ENCODE measurements at places on chromosomes 7 and 10.

GRCh38 chr7:132108563-132108962 lies 467.7 kb downstream of the PLXNA4 start:
- DNase-seq, result no peak

DNA sequence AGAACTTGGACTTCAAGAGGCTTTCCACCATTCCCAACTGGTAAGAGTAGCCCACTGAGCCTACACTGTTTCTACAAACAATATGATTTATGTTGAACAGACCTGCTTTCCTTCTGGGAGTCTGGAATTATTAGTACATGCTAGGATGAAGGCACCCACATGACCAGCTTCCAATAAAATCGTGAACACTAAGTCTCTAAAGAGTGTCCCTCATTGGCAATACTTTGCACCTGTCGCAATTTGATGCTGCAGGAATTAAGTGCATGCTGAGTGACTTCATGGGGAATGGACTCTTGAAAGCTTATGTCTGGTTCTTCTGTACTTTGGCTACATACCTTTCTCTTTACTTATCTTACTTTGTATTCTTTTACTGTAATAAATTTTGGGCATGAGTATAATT lies 305.2 kb upstream of the GHITM start:
- DNase-seq, result no peak

- DNase-seq, result peak; percentile 69
Measured at GRCh38 chr10:102583435-102584417, 60.6 kb upstream of the TRIM8 start.

- no peak for DNase-seq
Measured at GRCh38 chr10:25481467-25481866, 306.7 kb downstream of the GPR158 start.

GRCh38 chr7:150649080-150649385 lies 16.8 kb upstream of the GIMAP6 start:
- DNase-seq, result no peak

DNA sequence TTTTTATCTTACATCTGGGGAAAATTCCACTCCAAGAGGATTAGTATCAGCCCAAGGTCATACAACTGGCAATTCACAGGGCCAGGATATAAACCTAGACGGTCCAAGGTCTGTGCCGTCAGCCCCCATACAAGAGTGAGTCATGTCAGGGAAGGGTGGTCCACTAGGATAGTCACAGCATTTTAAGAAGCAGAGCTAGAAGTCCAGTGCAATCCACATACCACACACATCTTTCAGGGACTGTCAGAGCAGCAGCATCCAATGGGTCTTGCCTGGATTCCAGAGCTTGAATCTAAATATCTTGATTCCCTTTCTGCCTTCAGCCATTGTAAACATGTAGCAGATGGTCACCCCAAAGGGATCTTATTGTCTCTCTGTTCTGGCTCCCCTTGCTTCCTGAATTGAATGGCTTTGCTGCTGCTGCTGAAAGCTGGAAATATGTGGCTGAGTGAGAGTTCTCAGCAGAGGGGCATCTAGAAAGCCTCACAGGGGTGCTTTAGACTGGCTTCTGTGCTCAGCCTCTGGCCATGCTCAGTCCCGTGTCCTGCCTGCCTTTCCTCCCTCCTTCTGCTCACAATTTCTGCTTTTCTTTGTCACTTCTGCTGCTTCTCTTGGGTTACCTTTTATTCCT lies 9.9 kb upstream of the OR6V1 start:
- no peak for DNase-seq

GRCh38 chr7:76381814-76382213 lies 23.0 kb upstream of the YWHAG start:
- DNase-seq, result no peak

DNA sequence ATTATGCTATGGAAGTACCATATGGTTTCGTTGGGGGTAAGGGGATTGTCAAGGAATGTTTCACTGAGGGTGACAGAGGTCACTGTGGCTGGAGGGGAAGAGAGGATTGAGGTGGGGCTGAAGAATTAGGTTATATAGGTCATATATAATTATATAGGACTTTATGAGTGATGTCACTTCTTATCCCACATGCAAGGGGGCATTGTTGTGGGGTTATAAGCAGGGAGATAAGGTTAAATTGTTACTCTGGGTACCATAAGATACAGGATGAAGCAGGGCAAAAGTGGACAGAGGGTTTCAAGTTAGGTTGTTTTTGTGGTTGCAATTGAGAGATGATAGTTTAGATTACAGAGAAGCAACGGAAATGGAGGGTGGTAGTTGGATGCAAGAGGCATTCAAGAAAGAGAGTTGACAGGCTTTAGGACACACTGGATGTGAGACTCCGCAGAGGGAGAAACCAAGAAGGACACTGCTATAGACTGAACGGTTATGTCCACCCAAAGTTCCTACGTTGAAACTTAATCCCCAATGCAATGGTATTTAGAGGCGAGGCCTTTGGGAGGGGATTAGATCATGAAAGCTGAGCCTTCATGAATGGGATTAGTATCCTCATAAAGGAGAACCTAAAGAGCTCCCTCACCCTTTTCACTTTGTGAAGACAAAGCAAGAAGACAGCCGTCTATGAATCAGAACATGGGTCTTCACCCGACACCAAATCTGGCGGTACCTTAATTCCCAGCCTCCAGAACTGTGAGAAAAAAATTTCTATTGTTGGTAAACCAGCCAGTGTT lies 7.0 kb upstream of the PRR15 start:
- DNase-seq, result no peak

GRCh38 chr7:10724449-10724848 lies 249.2 kb upstream of the PHF14 start:
- DNase-seq, result no peak

DNA sequence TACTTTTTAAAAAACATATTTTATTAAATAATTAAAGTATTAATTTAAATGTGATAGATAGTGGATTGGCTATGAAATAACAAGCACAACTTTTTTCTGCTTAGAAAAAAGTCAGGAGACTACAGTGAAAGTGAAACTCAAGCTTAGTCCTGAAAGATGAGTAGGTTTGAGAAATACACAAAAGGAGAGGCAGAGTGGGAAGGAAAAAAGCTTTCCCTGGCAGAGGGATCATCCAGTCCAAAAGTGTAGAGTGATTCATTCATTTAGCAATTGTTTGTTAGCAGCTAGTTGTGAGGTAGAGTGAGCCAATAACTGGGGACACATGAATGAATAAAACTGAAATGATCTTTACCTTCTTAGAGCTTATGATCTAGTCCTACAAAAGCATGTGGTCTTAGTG lies 93.5 kb downstream of the FOXP2 start:
- DNase-seq, result peak; percentile 10

GRCh38 chr7:80333040-80333439 lies 178.8 kb downstream of the GNAT3 start:
- DNase-seq, result no peak

- DNase-seq, result no peak
Measured at GRCh38 chr10:73576178-73576889, 14.8 kb downstream of the USP54 start.

- DNase-seq, result no peak
Measured at GRCh38 chr7:39686261-39686924, 63.0 kb downstream of the RALA start.

- DNase-seq, result no peak
Measured at GRCh38 chr10:30645340-30645827, 15.8 kb upstream of the LYZL2 start.

- peak; percentile 12 for DNase-seq
Measured at GRCh38 chr7:87370660-87371180, 25.3 kb downstream of the CROT start.

GRCh38 chr10:49243610-49244283 lies 55.2 kb upstream of the C10orf71 start:
- no peak for DNase-seq

DNA sequence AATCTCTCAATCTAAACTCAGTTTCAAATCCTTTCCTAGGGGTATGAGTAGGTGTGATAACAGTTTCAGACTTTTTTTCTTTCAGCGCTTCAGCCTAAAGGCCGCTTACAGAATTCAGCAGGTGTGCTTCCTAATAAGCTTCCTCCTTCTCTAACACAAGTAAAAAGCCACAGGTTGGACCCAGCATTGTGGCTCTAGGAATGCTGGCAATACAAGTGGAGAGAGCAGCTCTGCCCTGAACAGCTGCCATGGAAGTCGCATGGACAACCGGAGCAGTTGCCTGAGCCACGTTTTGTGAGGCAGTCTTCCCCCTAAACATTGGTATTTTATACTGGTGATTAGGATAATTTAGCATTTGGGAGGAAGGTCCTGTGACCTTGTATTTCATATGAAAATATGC lies 83.5 kb downstream of the ST7 start:
- no peak for DNase-seq

GRCh38 chr10:101920546-101920945 lies 76.9 kb upstream of the KCNIP2 start:
- DNase-seq, result no peak

DNA sequence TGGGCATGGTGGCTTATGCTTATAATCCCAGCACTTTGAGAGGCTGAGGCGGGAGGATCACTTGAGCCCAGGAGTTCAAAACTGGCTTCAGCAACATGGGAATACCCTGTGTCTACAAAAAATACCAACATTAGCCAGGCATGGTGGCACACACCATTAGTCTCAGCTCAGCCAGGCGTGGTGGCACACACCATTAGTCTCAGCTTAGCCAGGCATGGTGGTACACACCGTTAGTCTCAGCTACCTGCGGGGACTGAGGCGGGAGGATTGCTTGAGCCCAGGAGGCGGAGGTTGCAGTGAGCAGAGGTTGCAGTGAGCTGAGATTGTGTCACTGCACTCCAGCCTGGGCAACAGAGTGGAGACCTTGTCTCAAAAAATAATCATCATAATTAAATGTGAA lies 9.0 kb downstream of the LRRC27 start:
- no peak for DNase-seq

DNA sequence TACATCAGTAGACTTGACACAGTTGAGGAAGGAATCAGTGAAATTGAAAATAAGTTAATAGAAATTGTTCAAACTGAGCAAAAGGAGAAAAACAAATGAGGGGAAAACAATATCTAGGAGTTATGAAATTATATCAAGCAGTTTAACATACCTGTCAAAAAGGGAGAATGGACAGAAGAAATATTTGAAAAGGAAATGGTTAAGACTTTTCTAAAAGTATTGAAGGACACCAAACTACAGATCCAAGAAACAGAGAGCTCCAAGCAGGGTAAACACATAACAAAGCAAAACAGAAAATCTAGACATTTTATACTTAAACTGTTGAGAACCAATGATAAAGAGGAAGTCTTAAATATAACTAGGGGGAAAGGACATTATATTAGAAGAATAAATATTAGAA lies 8.6 kb upstream of the GIMAP5 start:
- DNase-seq, result no peak

GRCh38 chr7:78222001-78222751 lies 423.6 kb downstream of the PHTF2 start:
- DNase-seq, result no peak

- DNase-seq, result no peak
Measured at GRCh38 chr10:86312701-86313270, 53.8 kb downstream of the GRID1 start.

DNA sequence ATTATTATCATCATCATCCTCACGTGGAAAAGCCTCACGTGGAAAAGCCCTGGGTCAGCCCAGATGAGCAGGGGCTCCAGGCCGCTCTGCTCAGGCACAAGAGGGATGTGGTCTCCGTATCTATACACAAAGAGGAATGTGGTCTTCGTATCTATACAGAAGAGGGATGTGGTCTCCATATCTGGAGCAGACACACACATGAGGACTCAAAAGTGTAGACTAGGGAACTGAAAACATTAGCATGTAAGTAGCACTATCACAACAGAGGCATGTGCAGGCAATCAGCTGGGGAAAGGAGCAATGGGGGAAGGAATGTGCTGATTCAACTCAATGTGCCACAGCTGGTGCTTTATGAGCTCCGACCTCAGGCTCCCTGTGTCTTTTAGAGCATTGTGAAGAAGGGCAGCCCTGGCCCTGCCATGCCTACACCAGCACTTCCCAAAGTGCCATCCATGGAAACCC lies 86.5 kb downstream of the PLXNA4 start:
- DNase-seq, result no peak

DNA sequence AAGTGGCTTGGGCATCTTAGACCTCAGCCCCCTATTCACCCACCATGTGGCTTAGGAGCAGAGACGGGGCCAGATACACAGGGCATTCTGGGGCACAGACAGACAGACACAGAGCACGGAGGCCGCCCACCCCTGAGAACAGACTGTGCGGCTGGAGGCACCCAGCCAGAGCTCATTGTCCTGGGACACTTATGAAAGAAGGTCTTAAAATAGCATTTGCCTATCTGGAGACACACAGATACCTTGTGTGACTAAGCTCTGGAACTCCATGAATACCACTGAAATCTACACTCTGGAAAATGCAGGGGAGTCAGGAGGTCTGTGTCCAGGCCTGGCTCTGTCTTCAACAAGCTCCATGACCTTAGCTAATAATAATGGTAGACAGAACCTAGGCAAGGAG lies 41.4 kb upstream of the ADO start:
- no peak for DNase-seq

DNA sequence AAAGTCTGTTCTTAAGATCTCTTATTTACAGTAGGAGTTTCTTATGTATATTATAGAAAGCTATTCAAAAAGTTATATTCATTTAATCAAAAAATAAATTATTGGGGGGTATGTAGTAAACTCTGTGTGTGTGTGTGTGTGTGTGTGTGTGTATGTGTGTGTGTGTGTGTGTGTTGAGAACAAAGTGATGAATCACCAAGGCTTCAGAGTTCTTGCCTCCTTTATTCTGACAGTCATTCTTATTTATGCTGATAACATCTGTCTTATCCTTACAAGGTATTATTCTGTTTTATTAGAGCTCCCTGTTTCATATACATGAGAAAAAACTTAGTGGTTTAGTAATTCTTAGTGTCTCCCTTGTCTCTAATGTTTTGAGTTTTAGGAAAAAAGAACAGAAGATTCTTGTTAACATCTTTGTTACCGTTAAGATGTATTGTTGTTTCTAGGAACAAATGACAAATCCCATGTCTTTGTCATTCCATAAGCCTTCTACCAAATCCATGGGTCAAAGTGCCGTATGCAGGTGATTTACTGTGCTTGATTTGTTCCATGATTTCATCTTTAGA lies 424.0 kb downstream of the EXOC4 start:
- DNase-seq, result peak; percentile 38

- DNase-seq, result no peak
Measured at GRCh38 chr10:125925262-125925834, 29.0 kb downstream of the FANK1 start.

DNA sequence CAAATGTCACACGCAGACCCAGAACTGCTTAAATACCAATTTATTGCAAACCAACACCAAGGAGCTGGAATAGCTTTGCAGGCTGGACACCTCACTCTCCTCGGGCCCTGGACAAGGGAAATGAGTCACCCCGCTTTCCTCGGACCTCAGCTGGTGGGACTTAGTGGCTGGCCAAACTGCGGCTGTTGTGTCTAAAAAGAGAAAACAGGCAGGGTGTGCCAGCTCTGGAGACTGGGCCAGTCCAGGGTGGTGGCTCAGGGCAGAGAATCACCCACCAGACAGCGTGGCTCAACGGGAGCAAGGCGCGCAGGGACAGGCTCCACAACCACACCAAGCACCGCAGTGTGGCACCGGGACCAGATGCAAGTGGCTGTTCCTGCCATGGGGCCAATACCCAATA lies 58.2 kb upstream of the CAMK2B start:
- DNase-seq, result peak; percentile 67

DNA sequence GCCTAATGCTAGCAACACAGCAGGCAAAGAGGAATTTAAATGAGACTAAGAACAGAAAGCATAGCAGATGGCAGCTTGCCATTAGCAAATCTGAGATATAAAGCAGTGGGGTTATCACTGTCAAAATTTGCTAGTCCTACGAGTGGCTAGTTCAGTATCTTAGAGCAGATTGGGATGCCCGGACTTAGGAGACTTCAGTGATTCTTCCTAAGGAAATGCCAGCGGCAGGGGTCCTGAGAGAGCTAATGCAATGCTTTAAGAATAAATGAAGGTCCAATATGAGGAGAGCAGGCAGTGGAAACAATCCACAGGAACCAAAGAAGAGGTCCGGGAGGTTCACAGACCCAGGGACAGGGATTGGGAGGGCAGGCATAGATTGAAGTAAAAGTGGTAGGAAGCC lies 169.3 kb upstream of the NPSR1 start:
- DNase-seq, result no peak

Data from NCI-H226 (cell line).